NCI-H1105 (cell line): ENCODE measurements at places on chromosomes 2 and 18.
A peak's percentile ranks its signal among the peaks of the same experiment; 100 is the strongest.

DNA sequence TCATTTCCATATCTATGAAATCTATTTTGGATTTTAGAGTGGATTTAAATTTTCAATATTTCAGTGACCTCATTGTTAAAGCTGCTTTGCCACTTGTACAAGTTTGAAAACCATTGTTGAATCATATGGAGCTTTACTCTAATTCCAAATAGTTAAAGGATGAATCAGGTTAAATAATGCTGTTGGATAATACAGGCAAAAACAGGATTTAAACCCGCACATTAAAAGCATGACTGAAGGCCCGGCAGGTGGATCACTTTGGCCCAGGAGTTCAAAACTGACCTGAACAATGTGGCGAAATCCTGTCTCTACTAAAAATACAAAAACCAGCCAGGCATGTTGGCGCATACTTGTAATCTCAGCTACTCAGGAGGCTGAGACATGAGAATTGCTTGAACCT lies 68.3 kb downstream of the RIF1 start:
- no peak for DNase-seq

DNA sequence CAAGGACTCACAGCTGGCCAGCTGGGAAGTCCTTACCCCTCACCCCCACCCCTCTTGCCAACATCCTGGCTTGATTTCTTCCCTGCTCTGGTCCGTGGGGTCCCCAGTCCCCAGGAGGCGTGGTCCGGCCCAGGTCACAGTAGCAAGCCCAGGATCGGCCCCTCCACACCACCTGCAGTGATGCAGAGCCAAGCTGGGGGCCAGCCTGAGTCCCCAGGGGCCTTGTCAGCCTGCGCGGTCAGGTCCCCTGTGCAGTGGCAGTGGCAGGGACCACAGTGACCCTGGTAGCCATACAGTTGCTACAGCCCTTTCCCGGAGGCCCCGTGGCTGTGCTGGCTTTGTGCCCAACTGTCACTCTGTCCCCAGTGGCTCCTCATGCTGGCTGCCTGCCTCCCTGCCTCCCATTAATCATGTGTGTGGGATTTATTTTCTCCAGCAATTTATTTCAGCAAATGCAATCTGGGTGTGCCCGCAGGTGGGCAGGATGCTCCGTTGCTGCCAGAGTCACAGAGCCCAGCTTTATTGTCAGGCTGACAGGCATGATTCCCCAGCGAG lies 8.8 kb upstream of the PRSS56 start:
- DNase-seq, result peak; percentile 36

DNA sequence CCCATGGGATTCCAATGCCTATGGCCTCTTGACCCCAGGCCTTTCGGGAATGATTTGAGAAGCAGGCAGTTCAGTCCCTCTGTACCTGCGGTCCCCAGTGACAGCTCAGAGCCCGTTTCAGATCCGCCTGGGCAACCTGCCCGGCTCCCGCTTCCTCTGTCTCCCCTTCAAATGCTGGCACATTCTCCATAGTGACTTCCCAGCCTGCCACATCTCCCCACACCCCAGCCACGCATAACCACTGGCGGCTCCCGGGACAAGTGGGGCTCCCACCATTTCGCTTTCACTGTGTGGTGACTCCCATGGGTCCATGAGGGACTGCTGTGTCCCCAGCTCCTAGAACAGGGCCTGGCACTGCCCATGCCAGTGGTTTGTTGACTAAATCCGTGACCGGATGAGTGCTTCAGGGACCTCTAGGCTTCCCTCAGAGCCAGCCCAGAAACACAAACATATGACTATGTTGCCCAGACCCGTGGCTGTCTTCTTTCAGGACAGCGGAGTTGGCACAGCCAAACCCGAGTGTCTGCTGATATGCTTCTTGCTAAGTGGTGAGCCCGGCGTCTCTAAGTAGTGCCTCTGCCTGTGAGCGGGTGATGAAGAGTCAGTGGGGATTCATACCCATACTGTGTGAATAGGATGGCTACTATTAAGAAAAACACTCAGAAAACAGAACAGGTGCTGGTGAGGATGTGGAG lies 91.2 kb downstream of the GLI2 start:
- DNase-seq, result no peak

DNA sequence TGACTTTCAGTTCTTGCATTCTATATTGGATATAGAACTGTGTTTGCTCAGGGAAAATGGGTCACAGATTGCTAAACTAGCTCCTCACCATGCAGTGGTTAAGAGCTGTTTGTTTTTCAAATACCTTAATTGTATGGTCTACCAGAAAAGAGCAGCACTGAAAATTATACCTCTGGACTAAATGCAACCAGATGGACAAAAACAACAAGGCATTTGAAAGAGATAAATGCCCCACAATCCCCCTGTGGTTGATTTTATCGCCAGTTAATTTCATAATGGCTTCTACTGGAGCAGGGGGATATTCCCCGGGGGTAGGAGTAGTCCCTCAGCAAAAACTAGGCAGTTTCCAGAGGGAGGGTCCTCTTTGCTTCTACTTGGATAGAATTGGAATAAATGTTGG lies 267.9 kb upstream of the TNP1 start:
- DNase-seq, result no peak

- no peak for DNase-seq
Observed at GRCh38 chr2:233705911-233706506, 6.7 kb upstream of the UGT1A5 start.

- no peak for DNase-seq
Observed at GRCh38 chr18:2326999-2327398, 244.3 kb downstream of the METTL4 start.

DNA sequence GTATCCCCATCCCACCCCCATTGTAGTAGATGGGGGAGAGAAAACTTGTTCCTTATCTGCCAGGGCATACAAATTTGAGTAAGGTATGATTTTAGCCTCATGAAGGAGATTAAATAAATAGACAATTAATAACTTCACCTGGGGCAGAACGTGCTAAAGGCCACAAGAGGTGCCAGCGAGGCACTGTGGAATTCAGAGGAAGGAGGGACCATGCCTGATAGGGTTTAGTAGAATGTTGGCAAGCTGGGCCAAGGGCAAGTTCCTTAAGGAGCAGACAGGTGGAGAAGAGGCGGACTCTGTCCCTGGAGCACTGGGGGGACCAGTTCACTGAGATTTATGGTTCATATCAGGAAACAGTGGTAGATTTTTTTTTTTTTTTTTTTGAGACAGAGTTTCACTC lies 22.5 kb downstream of the STAMBP start:
- DNase-seq, result no peak

- DNase-seq, result no peak
Observed at GRCh38 chr2:195861821-195862220, 204.8 kb downstream of the SLC39A10 start.

GRCh38 chr2:148255929-148256328 lies 235.0 kb downstream of the MBD5 start:
- DNase-seq, result no peak
